ENCODE measurements at places on chromosomes 4 and X.

- no peak for DNase-seq
Measured at GRCh38 chr4:186016796-186017195, 52.2 kb upstream of the TLR3 start.

GRCh38 chr4:113840861-113841260 is 79.3 kb upstream of the CAMK2D start:
- no peak for DNase-seq

DNA sequence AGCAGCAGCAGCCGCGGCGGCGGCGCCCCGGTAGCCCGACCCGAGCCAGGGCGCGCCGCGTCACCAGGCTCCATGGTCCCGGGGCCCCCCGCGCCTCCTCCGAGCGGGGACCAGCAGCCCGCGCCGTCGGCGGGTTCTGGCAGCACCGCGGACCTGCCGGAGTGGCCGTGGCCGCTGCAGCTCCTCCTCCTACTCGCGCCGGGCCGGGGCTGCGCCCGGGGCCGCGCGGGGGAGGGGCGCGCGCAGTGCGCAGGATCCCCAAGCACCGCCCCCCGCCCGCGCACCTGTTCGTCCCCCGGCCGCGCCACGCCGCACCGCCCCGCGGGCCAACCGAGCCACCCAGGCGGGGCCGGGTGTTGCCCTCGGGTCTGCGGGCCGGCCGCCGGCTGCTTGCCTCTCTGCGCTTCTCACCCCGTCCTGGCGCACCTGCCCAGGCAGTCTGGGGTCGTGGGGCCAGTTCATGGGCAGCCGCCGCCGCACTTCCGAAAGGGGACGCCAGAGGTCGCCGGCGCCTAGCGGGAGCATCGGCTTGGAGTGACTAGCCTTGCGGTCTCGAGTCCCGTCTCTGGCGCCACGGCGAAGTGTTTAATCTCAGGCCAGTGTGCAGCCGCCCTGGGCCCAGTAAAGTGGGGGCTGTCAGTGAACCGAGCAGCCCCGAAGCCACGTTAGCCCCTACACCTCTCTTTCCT is at the start of gene SLC9A7:
Gene SLC9A7, minus strand, starts transcription at position 163 of the 689 bp plus-strand sequence. Its CDS starts 89 bp downstream, at position 74.
- DNase-seq: no peak

DNA sequence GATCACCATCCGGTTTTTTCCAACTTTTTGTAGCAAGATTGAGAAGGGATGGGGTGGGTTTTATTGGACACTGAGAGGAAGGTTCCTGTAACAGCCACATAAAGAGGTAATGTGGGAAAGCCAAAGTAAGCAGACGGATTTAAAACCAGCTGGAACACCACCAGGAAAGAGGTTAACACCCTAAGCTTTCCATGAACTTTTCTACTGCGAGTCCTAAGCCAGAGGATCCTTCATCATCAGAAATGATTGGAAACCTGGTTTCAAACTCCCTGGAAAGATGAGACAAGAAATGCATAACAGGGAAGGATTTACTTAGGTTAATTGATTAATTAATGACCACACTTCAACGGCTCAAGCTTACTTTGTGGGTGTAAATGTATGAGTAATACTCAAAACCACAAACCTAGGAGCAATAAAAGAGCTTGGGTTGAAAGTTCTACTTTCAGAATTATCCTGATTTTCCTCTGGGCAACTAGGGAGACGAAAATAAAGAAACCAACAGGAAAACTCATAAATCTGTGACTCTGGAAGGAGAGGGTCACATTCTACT is 91.5 kb downstream of the COX18 start:
- no peak for DNase-seq

- DNase-seq: no peak
Measured at GRCh38 chr4:163901319-163901718, 406.8 kb downstream of the TMA16 start.

GRCh38 chr4:108035691-108036090 is 46.0 kb downstream of the HADH start:
- DNase-seq: no peak

DNA sequence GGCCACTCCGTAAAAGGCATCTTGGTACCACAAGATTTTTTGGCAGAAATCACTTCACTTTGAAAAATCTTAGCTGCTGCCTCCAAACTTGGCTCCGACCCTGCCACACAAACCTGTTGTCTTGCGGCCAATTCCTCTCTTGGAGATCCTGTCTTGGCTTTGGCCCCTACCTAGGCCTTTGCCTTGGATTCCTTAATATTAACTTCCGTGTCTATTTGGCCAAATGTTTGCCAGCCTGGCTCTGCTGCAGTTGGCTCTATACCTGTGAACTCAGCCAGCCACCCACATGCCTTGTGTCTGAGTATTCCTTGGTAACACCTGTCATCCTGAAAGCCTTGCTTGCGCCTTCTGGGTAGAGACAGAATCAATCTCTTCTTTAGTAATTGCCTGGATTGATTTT is 12.5 kb downstream of the GRXCR1 start:
- DNase-seq: no peak

GRCh38 chr4:123390846-123391456 is 5.6 kb upstream of the SPRY1 start:
- no peak for DNase-seq

- no peak for DNase-seq
Measured at GRCh38 chr4:142585411-142585810, 260.7 kb downstream of the INPP4B start.

DNA sequence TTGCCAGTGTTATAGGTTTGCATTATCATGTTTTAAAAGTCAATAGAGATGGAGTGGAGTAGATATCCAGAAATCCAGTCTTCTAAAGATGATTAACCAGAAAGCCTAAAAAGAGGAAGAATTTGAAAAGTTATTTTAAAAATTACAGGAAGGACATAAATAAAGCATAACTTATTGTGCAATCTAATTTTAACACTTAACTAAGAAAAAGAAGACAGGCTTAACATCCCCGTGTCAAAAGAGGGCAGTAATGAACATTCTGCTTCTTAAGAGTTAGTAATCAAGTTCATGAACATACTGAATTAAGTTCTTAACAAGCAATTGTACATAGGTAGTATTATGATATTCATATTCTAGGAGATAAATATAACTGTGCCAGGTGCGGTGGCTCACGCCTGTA is 39.3 kb downstream of the ELF2 start:
- no peak for DNase-seq

DNA sequence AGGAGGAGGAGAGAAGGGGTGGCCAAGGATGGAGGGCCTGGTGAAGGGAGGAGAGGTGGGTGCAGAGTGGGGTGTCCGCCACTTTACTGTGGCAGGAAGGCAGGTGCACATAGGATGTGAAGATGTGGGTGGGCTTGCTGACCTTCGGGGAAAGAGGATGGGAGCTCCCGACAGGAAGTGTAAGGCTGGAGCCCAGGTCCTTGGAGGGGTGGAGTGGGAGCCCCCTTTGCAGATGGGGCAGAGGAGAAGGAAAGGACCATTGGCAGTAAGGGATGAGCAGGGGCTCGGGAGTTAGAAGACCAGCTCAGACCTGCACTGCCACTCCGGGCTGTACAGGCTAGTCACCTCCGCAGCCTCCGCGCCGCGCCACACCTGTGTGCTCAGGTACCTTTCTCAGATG is 89.5 kb downstream of the EVC start:
- no peak for DNase-seq

DNA sequence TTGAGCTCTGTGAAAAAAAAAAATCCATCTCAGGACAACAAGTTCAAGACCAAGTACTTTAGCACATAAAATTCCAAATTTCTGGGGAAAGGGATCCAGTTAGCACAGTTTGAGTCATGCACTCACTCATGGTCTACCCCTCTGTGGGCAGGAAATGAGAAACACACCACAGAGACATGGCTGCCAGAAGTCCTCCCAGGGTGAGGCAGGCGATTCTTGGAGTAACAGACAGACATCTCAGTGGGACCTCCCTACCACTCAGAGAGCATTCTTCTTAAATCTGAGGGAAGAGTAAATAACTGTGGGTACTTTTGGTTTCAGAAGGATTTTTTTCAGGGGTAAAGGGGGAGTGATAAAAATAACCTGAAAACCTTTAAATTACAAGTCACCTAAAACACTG is 14.1 kb downstream of the CXCL1 start:
- no peak for DNase-seq

DNA sequence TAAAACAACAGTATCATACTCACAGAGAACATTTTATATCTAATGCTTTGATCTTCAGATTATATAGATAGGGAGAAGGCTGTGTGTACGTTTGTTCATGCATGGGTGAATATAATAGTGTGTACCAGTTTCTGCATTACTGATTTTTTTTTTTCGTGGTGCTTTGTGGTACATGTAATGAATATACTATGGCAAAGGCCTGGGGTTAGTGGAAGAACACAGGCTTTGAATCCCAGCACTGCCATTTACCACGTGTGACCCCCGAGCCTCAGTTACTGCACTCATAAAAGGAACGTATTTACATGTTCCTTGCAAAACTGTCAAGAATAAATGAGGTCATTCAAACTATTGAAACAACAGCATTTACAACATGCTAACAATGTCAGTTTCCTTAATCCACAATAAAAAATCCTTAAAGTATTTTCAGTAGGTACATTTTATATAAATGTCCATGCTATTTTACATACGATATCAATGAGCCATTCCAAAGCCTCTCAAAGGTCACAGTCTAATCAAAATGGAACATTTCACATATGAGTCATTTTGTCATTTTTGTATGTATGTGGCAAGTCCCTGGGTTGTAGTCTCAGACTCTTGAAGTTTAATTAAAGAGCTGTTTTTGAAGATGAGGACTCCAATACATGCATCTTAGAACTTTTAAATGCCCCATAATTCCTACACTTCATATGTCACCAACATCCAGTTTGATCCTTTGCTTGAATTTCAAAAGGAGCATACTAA is 242.8 kb downstream of the PPP3CA start:
- no peak for DNase-seq

DNA sequence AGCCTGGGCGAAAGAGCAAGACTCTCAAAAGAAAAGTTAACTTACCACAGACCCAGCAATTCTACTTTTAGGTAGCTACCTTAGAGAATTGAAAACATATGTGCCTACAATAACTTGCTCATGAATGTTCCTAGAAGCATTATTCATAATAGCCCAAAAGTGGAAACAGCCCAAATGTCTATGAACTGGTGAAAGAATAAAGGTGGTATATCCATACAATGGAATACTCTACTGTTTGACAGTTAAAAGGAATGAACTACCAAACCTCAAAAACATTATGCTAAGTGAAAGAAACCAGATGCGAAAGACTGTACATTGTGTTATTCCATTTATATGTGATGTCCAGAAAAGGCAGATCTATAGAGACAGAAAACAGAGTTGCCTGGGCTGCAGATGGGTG is 131.4 kb downstream of the UCHL1 start:
- no peak for DNase-seq

- no peak for DNase-seq
Measured at GRCh38 chr4:74930162-74930561, 2.8 kb upstream of the PARM1 start.

DNA sequence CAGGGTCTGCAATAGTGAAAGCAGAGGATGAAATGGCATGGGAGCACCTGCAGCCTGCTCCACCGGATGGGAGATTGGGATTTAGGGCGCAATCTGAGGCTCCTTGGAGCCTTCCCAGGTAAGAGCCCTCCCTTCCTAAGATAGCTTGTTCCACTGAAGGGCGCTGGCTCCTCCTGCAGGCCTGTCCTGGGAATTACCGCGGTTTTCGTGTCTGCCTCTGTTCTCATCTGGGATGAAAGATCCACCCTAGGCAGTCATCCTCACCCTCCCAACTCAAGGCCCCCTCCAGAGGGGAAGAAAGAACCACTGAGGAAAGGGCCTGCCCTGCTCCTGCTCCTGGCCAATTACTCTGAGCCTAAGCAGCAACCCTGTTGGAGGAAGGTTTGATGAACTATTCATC is 547.5 kb downstream of the SMARCA1 start:
- DNase-seq: no peak
